NCI-H774 (cell line): ENCODE measurements at places on chromosomes 2 and 18.

DNA sequence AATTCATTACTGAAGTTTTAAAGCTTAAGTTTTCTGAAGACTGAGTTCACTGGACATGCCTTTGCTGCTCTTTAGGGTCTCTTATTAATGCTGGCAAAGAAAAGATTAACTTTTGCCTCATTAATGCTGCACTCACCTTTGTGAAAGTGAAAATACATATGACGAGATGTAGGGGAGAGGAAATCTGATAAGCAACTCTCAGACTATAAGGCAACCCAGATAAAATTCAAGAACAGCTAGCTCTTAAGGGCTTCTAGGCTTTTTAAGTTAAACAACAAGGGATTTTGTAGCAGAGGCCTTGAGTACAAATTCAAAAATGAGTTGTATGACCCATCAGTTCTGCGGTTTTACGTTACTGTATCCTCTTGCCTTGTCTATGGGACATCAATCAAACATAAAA, 143.7 kb downstream of the USP34 start:
- no peak for DNase-seq

DNA sequence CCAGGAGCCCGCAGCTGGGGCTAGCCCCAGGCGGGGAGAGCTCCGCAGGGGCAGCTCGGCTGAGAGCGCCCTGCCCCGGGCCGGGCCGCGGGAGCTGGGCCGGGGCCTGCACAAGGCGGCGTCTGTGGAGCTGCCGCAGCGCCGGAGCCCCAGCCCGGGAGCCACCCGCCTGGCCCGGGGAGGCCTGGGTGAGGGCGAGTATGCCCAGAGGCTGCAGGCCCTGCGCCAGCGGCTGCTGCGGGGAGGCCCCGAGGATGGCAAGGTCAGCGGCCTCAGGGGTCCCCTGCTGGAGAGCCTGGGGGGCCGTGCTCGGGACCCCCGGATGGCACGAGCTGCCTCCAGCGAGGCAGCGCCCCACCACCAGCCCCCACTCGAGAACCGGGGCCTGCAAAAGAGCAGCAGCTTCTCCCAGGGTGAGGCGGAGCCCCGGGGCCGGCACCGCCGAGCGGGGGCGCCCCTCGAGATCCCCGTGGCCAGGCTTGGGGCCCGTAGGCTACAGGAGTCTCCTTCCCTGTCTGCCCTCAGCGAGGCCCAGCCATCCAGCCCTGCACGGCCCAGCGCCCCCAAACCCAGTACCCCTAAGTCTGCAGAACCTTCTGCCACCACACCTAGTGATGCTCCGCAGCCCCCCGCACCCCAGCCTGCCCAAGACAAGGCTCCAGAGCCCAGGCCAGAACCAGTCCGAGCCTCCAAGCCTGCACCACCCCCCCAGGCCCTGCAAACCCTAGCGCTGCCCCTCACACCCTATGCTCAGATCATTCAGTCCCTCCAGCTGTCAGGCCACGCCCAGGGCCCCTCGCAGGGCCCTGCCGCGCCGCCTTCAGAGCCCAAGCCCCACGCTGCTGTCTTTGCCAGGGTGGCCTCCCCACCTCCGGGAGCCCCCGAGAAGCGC, 15.0 kb upstream of the GMPPA start:
- no peak for DNase-seq

GRCh38 chr2:13686262-13686661, 946.3 kb upstream of the LRATD1 start:
- no peak for DNase-seq

DNA sequence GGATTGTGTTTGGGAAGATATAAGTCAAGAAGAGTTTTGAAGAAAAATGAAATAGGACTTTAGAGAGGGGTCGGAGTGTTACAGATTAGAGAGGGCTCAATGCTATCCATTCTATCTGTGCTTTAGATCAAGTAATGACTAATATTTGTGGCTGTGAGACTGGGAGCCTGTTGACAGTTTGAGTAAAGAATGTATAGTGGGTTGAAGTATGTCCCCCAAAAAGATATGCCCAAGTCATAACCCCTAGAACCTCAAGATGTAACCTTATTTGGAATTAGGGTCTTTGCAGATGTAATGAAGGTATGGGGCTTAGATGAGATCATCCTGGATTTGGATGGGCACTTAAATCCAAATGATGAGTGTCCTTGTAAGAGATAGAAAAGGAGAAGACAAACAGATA, 55.3 kb upstream of the SERPINE2 start:
- no peak for DNase-seq
